NCI-H446 (cell line): ENCODE measurements at places on chromosomes 12 and 14.

- no peak for DNase-seq
These were observed 310.8 kb downstream of the FUT8 start for GRCh38 chr14:65723348-65723747.

DNA sequence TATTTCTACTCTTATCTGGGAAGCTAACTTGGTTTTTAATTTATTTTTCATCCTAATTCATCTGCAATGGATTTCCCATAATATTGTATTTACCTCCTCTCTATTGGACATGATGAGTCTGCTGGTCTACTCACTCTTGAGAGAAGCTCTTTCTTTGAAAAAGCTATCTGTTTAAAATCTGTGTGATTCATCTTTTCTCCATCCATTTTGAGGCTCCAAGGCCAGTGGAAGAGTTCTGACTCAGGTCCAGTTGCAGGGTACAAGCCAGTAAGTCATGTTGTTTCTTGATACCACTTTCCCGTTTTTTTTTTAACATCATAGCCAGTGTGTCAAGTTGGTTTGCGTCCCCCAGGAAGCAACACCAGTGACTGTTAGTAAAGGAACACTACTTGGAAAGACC lies 160.3 kb upstream of the BMP4 start:
- DNase-seq, result no peak

DNA sequence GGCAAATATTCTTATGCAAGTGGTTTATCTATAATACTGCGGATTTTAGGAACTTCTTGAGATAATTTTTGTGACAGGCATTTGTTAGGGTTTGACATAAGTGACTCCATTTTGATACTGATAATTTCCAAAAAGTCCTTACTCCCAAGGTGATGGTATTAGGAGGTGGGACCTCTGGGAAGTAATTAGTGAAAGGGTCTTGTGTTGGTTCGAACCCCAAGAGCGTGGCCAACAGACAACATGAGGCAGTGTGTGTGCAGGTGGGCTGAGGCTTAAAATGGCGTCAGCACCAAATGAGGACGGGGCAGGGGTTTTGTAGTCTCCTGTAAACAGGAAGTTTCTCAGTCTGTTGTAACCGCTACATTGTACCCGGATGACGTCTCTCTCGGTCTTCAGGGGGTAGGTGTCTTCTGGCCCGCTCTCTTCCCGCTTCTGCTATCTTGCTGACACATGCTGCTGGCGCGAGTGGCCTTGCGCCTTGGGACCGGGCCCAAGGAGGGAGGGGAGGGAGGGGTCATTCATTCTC lies 1.7 kb upstream of the C12orf43 start:
- no peak for DNase-seq

DNA sequence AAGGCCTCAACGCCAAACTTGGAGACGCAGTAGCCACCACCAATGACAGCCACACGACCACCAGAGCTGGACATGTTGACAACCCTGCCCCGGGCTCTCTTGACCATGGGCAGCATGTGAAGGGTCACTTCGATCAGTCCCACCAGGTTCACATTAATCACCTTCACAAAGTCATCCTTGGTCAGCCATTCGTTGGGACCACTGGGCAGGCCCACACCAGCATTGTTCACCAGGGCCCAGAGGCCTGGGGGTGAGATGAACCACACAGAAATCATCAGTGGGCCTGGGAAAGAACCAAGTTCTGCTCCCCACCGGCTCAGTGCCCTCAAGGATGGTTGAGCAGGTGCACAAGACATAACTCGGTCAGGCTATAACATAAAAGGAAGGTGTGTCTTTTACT lies 4.0 kb downstream of the SDR9C7 start:
- no peak for DNase-seq

- DNase-seq, result no peak
These were observed 1013.1 kb upstream of the TMEM132C start for GRCh38 chr12:127253797-127254327.

DNA sequence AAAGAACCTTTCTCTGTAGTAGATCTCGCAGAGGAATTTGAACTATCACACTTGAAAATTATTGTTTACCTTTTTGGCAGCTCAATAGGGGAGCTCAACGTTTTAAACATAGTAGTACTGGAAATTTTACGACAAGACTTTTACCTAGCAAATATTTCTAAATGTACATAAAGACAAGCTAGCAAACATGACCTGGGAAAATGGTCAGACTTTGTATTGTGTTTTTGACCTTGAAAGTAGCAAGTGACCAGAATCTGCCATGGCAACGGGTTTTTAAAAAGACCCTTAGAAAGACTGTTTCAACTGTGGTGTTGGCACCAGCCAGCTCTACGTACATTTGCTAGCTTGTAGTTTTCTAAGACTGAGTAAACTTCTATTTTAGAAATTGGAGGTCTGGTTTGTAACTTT lies 20.2 kb upstream of the A2M start:
- DNase-seq, result no peak
